ENCODE measurements at places on chromosomes 13 and 19. TPM values are rescaled to one million over a fixed set of nuclear protein-coding genes. Genes with fewer than 3 reads are reported as not detected.
A peak's percentile ranks its signal among the peaks of the same experiment; 100 is the strongest.

GSX1 gene
- total RNA-seq, result not detected

DNA sequence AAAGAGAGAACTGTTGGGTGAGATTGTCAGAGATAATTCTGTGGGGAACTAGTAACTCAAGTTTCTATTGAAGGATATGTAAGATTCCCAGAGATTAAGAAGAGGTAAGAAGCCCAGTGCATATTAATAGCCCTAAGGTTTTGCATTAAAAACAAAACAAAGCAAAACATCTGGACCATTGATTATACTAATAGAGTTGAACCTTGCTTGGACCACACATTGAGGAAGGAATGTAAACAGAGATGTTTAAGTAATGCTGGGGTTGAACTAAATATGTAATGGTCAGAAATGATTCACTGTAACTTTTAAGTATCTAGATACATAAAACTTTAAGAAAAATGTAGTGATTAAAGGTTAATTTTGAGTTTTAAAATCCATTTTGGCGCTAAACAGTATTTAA is 1770.0 kb downstream of the PCDH9 start:
- DNase-seq, result no peak
- H3K36me3 ChIP-seq, result no peaks in the 10 kb centered on the region
- H3K27ac ChIP-seq, result no peak overlapping the region
- H3K4me1 ChIP-seq, result no peaks in the 10 kb centered on the region

DNA sequence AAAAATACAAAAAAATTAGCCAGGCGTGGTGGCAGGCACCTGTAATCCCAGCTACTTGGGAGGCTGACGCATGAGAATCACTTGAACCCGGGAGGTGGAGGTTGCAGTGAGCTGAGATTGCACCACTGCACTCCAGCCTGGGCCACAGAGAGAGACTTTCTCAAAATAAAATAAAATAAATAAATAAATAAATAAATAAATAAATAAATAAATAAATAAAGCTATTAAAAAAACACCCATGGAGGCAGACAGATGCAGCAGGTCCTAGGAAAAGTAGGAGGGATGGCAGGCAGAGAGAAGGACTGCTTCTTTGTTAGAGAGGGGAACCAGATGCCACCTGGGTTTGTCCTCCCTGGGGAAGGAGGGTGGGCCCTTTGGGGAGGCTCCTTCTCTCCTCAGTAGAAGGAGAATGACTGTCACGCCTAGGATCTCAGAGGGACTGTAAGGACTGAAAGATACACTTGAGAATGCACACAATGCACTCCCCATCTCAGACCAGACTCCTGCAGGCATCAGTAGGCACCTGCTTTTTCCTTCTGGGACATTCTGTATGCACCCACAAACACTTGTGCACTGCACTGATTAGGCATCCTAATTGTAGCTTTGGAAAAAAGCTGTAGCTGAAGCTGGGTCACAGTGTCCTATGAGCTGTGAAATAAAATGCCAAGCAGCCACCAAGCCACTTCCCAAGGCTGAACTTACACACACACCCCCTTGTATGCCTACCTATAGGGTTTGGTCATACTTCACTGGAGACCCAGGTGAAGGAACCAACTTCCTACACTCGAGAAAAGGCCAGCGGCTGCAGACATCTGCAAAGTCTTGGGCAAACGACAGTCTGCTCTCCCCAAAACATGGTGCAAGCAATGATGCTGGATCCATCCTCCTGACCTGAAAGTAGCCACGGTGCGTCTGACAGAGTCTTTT is 18.9 kb upstream of the SLC35E1 start:
- H3K36me3 ChIP-seq, result no peaks in the 10 kb centered on the region
- H3K27ac ChIP-seq, result no peak overlapping the region
- no peak overlapping the region for H3K4me3 ChIP-seq
- H3K4me1 ChIP-seq, result peaks cover 5% of the 10 kb centered on the region

DNA sequence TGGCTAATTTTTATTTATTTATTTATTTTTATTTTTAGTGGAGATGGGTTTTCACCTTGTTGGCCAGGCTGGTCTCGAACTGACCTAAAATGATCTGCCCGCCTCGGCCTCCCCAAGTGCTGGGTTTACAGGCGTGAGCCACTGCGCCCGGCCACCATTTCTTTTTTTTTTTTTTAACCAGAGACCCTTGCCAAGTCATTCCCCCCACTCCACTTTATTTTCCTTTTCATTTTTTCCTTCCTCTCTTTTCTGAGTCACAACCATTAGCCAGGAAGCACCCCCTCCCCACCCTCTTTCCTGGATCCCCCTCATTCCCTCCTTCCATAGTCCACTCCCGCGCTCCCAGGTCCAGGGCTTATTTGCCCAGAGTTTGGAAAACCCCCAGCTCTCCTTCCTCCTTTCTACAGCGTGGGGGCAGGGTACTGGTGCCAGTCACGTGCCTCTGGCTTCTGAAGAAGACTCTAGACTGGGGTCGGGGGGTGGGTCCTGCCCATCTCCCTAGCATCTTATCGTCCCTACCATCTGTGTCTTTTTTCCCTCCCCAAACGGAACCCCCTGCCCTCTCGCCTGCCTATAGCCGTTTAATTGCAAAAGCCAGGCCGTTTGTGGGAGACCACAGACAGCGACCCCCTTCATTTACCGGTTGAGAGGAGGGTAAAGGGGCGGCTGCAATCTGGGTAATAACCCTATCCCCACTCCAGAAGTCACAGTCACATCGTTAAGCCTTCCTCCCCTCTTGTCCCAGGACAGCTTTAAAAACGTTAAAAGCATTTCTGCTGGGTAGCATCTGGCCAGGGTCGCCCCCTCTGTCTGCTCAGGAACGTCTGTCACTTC is 1.1 kb upstream of the CALR start:
- peaks cover 32% of the 10 kb centered on the region for H3K36me3 ChIP-seq
- no peaks in the 10 kb centered on the region for H3K27me3 ChIP-seq
- peak; percentile 57 for DNase-seq
- peak overlapping the region; percentile 43 for H3K4me3 ChIP-seq
- H3K4me1 ChIP-seq, result peaks cover 46% of the 10 kb centered on the region

DNA sequence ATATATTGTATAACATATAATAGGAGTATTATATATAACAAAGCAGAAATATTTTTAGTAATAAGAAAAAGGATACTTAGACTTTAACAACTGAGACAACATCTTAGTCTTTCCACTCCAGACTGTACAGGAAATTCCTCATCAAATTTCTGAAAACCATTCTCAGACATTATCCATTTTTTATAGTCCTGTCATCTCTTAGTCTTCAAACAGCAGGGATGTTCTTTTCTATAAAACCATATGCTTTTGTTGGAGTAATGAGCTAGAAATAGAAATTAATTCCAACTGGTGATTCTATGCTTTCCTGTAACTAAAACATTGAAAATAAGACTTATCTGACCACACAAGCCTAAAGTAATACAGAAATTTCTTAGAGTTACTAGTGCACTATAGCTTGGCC is 82.2 kb upstream of the CSNK1A1L start:
- no peaks in the 10 kb centered on the region for H3K36me3 ChIP-seq
- H3K4me1 ChIP-seq, result no peaks in the 10 kb centered on the region
- no peak for DNase-seq
- no peak overlapping the region for H3K27ac ChIP-seq
- H3K4me3 ChIP-seq, result no peak overlapping the region
- H3K27me3 ChIP-seq, result no peaks in the 10 kb centered on the region

DNA sequence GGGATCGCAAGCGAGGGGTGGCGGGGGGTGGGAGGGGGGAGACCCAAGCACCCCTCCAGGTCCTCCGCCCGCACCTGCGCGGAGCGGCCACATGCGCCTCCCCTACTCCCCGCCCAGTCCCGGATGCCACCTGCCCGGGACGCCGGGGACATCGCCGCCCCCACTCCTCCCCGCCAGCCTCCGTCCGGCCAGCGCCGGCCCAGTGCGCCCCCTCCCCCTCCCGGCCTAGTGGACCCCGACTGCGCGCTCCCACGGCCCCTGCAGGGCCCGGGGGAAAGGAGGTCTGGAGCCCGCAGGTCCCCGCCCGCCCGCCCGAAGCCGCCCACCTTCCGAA is 263 bp downstream of the RHPN2 start:
- H3K4me1 ChIP-seq, result no peaks in the 10 kb centered on the region
- no peaks in the 10 kb centered on the region for H3K27me3 ChIP-seq
- H3K4me3 ChIP-seq, result peak overlapping the region; percentile 70

RPS5 gene
- total RNA-seq, result 308 TPM

DNA sequence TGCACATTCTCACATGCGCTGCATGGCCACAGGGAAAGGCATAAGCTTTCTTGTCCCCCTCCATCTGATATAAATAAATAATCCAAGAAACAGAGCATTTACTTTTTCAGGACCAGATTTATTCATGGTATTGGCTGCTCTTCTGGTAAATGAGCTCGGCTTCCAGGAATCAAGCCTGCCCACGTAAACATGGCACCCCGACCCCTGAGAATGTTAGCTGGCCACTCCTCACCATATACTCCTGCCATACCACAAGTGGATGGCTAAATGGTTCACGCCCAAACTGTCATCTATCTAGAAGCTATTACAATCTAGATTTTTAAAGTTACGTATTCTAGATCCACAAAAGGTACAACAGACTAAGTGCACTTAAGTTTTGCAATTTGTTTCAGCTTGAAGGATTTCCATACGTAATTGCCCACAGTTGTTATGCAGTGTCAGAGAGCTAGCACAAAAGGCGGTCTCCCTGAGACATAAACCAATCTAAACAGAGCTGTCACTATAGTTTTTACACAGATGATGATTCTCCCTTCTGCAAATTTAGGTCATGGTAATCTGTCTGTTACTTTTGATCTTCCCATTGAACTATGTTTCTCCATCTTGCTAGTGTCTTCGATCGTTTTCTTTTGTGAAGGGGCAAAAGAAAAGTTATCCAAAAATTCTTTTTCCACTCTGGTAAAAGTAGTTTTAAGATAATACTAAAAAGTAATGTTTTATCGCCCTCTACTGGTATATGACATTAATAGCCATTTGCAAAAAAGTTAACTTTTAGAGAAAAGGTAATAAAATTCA is 16.2 kb upstream of the FOXO1 start:
- H3K36me3 ChIP-seq, result no peaks in the 10 kb centered on the region
- H3K4me3 ChIP-seq, result no peak overlapping the region
- no peaks in the 10 kb centered on the region for H3K4me1 ChIP-seq
- H3K27me3 ChIP-seq, result no peaks in the 10 kb centered on the region
- DNase-seq, result no peak
- H3K27ac ChIP-seq, result no peak overlapping the region

ZNF177 gene
- total RNA-seq, result 0.61 TPM

TBC1D17 gene
- 15.3 TPM for total RNA-seq

GRCh38 chr19:1884719-1885334 is 469 bp downstream of the ABHD17A start:
- peak overlapping the region; percentile 89 for H3K4me3 ChIP-seq
- H3K27ac ChIP-seq, result peak overlapping the region; percentile 70
- no peaks in the 10 kb centered on the region for H3K27me3 ChIP-seq
- H3K4me1 ChIP-seq, result peaks cover 5% of the 10 kb centered on the region
- peak; percentile 56 for DNase-seq
- no peaks in the 10 kb centered on the region for H3K36me3 ChIP-seq

DNA sequence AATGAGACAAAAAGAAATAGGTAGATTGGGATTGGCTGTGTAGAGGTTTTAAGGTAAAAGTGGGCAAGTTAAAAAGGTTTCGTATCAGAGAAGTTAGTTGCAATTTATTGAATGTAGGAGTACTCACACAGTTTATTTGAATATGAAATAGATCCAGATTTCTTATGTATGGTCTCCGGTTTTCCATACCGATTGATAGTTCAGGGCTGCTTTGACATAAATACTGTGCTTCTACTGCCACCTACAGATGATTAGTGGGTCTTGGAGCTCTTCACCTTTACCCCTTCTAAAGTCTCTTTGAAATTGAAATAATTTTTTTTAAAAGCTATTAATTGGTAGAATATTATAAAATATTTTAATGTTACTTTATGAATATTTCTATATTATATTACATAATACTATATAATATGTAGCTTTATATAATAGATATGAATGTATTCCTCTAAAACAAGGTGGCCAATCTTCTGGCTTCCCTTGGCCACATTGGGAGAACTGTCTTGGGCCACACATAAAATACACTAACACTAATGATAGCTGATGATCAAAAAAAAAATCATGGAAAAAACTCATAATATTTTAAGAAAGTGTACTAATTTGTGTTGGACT is 7.7 kb upstream of the GPR18 start:
- no peaks in the 10 kb centered on the region for H3K36me3 ChIP-seq
- no peaks in the 10 kb centered on the region for H3K4me1 ChIP-seq
- no peak overlapping the region for H3K27ac ChIP-seq
- H3K27me3 ChIP-seq, result no peaks in the 10 kb centered on the region

DNA sequence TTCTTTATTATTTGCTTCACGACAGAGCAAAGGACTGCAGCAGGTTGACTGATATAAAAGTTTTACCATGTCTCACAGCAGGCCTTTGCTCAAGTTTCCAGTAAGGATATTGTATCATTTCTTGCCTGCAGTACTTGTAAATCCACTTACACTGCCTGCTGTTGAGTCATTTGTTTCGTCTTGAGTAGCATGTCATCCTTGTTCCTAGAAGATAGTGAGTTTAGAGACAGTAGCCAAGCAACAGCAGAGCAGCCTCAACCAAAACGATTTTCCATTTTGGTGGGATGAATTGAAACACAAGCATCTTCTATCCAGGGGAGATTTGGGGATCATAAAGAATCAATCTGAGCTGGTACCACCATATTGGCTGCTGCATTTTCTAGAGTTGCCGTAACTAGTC is 24.0 kb upstream of the ALOX5AP start:
- H3K4me3 ChIP-seq, result no peak overlapping the region
- H3K27ac ChIP-seq, result no peak overlapping the region
- no peaks in the 10 kb centered on the region for H3K4me1 ChIP-seq

ATXN8OS gene
- total RNA-seq, result not detected

DNA sequence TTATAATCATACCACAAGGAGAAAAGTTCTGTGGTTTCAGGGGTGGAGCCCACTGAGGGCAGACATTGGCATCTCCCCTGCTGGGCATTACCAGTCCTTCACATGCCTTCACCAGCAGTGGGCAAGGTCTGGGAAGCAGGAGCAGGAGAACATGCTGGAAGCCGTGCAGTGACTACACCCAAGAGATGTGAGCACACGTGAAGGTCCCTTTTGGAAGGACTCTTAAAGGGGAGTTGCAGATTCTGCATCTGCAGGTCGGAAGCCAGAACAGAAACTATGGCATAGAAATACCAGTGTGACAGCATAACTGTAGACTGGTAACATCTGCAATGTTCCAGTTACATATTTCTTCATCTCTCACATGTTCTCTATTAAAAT is 26.9 kb upstream of the KL start:
- no peaks in the 10 kb centered on the region for H3K4me1 ChIP-seq
- H3K36me3 ChIP-seq, result no peaks in the 10 kb centered on the region
- DNase-seq, result no peak
- no peaks in the 10 kb centered on the region for H3K27me3 ChIP-seq

DNA sequence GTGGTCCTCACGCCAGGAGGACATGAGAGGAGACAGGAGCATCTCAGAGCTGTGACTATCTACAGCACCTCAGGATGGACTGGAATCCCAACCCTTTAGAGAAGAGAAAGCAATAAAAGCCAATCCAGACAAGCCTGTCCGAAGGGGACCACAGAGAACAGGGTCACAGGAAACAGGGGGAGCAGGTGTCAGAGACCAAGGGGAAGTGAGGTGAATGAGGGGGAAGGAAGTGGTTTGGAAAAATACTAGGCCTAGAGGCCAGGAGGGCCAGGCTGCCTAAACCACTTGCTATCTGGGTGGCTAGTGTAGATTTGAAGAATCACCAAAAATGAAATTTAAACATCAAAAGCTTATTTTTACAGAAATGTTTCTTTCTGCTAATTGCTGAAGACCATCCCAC is 16.2 kb downstream of the TMTC4 start:
- no peak overlapping the region for H3K27ac ChIP-seq
- no peak for DNase-seq
- peaks cover 14% of the 10 kb centered on the region for H3K36me3 ChIP-seq
- no peaks in the 10 kb centered on the region for H3K27me3 ChIP-seq

- H3K27me3 ChIP-seq, result no peaks in the 10 kb centered on the region
- H3K36me3 ChIP-seq, result no peaks in the 10 kb centered on the region
- peak; percentile 41 for DNase-seq
These were observed 11.6 kb upstream of the OR1M1 start for GRCh38 chr19:9075064-9075949.

All from right lobe of liver (tissue), 6 donors.